ENCODE measurements at places on chromosomes 2 and 18.

- no peak for DNase-seq
These were observed 6.4 kb downstream of the PMAIP1 start for GRCh38 chr18:59906203-59906602.

DNA sequence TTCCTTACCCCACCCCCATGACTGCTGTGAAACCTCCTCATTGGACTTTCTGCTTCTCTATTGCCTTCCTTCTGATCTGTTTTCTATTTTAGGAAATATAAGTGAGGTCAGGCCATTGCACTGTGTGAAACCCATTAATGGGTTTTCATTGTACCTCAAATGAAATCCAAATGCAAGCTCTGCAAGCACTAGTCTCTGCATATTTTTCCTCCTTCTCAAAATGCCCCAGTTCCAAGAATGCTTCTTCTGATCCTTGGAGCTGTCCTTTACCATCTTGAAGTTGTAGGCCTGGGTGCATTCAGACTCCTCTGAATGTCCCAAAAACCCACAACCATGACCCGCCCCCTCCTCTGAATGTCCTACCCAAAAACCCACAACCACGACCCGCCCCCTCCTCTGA, 8.2 kb downstream of the IL1A start:
- no peak for DNase-seq

DNA sequence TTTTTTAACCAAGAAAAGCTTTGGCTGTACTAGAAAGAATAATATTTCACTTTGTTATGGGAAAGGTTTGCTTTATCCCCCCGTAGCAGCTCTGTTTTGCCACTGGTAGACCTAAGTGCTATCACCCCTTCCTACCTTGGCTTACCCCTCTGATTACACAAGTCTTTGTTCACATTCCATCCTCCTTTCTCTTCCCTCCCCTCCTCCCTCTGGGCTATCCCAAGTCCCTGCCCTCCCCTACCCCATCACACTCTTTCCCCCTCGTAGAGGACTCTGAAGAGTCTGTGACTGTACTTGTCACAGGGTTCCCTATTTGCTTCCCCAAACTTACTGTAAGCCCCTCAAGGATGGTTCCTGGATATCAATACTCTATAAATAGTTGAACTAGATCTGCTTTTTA, 152.9 kb upstream of the NOSTRIN start:
- DNase-seq: no peak

DNA sequence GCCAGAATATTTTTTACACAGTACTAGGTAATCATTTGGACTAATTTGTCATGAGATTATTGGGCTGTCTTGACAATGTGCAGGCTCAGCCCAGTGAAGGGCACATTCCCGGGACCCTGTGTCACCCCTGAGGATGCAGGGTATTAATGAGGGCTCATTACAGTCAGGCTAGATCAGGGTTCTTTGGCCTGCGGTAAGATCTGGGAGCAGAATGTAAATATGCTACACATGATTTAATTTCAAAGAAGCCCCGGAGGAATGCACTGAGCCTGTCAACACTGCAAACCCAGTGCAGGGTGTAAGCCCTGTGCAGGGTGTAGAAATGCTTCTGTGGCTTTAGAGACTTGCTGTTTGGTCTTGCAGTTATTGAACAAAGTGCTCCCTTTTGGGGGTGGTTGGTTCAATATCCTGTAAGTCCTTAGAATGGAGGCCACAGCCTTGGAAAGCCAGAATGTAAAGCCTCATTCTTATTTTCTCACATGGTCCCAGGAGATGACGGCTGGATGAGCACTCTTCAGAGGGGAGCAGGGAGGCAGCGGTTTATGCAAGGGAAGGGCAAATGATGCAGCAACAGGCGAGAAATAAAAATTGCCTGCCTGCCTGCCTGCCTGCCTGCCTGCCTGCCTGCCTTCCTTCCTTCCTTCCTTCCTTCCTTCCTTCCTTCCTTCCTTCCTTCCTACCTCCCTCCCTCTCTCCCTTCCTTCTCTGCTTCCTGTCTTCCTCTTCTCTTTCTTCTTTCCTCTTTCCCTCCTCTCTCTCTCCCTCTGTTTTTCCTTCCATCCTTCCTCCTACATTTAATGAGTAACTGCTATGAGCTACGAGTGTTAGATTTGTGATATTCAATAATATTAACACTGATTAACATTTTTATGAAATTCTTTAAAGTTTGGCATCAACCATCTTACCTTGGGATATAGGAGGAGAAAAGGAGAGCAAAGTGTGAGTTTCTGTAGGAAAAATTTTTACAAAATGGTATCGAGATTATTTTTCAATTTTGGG, 148.8 kb downstream of the VAPA start:
- DNase-seq: no peak

DNA sequence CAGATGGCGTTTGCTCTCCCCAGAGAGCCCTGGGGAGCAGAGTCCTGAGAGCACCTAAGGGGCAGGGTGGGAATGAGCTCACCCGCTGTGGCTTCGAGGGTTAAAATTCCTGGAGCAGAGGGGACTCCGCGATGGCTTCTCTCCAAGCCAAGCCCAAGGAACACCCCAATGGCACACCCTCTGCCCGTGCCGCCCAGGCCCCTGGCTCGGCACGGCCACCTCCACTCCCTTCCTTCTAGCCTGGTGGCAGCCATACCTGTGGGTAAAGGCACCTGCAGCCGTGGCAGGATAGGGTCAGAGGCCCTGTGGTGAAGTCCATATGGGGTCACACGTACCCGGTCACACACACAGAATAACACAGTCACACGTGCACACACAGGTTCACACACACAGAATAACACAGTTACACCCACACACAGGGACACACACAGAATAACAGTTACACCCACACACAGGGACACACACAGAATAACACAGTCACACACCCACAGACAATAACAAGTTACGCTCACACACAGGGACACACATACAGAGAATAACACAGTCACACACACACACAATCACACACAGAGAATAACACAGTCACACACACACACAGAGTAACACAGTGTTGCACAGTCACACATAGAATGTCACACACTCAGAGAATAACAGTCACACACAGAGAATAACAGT, 50.5 kb downstream of the RAMP1 start:
- DNase-seq: no peak

GRCh38 chr2:160726046-160726445, 232.4 kb upstream of the RBMS1 start:
- no peak for DNase-seq

- DNase-seq: no peak
These were observed 4.9 kb downstream of the DAW1 start for GRCh38 chr2:227876300-227876801.

GRCh38 chr2:223731503-223731902, 105.9 kb downstream of the AP1S3 start:
- DNase-seq: no peak

DNA sequence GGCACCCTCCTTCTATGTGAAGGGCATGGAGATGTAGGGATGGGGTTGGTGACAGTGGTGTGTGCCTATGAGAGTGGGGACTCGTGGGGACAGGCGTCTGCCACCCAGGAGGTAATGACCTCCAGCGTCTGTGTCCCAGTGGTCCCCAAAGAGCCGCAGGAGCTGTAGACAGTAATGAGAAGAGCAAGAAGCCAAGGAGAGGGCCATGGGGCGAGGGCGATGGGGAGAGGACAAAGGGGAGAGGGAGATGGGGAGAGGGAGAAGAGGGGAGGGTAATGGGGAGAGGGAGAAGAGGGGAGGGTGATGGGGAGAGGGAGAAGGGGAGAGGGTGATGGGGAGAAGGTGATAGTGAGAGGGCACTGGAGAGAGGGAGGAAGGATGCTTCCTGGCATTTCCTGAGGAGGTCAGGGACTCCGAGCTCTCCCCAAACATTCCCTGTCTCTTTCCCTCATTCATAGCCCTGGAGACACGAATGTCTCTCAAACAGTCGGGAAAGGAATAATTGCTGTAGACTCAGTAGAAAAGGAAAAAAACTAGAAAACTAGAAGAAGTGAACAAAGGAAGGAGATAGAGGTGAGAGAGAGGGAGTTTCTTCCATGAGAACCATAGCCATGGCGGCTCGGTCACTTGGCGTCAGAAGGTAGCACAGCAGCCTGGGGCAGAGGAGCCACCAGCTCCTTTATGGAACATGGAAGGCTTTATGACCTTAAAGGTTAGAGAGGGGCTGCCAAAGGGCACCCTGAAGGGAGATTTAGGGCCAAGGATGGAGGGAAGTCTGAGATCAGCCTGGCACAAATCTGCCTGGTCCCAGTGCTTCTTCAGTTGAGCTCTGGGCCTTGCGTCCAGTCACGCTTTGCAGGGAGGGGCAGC, 39.5 kb downstream of the PSD4 start:
- no peak for DNase-seq

DNA sequence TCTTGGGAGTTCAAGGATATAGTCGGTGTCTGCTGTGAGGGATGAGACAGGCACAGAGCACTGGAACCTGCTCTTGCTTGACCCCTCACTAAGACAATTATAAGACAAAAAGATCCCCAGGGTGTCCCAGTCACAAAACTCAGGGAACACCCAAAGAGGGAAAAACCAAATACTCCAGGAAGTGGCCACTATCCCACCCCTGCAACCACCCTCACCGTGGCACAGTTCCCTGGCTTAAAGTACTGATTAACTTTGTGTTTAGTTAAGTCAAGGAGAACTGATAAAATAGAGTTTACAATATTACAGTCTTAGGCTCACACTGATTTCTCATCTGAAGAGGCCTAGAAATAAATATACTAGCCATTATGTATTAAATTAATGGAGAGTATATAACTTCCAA, 13.5 kb downstream of the IL36B start:
- no peak for DNase-seq

DNA sequence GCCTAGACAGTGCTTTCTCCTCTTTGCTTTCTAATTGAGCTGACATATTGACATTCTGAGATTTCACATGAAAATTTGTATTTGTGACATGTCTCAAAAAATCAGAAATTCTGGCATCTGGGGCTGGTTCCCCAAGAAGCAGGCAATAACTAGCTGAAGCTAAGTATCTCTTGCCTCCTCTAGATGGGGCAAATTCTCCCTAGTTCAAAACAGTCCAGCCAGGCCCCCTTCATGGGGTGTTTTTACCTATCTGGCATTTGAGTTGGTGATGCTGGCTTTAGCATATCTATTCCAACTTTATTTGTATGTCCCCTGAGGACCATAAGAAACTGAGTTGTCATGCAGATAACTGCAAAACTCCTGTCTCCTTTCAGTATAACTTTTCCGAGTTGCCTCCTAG, 39.9 kb downstream of the ARHGAP15 start:
- DNase-seq: no peak

DNA sequence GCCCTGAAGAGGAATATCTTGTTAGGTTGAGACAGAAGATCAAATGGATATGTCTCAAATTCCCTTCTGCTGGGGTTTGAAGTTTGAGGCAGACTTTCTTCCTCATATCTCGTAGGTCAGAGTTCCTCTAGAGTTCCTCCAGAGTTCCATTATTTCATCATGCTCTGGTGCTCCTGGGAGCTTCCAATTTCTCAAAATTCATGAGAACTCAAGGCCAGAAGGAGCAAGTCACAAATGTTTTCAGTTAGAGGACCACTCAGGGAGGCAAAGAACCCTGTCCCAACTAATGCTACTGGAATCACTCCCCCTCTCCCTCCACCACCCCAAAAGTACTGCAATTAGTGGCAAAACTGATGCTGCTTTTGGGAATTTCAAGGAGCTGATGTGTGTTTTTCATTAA, 115.7 kb upstream of the RBMS1 start:
- no peak for DNase-seq

DNA sequence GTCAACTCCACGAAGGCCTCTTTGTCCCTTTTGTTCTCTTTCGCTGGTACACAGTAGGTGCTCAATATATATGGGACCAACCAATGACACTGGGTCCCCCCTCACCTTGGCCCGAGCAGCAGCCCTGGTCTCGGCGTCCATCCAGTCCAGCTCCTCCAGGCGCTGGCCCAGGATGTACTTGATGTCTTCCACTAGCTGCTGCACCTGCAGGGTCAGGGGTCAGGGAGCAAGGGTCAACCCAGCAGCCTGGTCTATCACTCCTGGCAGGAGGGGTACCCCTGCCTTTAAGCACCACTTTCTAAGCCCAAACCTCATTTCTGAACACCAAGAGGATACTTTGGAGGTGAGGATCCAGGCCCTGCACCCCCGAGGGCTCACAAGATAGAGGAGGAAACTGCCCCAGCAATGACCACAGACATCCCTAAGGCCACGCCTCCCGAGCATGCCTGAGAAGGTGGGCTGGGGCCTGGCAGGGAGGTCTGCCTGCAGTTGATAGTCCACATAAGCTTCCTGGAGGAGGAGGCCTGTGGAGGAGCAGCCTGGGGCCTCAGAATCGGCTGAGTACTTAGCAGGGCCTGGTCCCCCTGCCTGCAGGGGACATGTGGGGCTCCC, 4.2 kb downstream of the ECEL1 start:
- DNase-seq: no peak

GRCh38 chr18:57846258-57846657, 43.1 kb upstream of the ATP8B1 start:
- no peak for DNase-seq

DNA sequence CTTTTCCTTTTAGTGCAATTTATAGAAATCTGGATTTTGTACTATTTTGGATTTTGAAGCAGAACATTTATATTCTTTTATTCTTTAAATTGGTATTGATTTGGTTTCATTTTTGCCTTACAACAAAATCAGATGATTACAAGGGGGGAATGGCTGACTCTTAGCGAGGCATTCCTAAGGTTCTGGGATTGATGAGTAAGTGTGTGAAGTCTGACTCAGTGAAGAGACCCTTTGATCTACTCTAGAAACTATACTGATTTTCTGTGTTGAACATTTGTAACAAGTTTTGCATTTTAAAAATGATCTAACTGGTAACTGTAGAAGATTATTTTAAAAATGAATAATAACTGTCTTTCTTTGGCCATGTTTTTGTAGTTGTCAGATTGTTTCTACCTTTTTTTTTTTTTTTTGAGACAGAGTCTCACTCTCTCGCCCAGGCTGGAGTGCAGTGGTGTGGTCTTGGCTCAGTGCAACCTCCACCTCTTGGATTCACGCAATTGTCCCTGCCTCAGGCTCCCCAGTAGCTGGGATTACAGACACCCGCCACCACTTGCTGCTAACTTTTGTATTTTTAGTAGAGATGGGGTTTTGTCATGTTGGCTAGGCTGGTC, 48.7 kb downstream of the TTC39C start:
- DNase-seq: no peak

GRCh38 chr2:161208527-161209139, 48.4 kb downstream of the TANK start:
- no peak for DNase-seq

- no peak for DNase-seq
These were observed 19.9 kb downstream of the SOCS6 start for GRCh38 chr18:70308555-70309294.

DNA sequence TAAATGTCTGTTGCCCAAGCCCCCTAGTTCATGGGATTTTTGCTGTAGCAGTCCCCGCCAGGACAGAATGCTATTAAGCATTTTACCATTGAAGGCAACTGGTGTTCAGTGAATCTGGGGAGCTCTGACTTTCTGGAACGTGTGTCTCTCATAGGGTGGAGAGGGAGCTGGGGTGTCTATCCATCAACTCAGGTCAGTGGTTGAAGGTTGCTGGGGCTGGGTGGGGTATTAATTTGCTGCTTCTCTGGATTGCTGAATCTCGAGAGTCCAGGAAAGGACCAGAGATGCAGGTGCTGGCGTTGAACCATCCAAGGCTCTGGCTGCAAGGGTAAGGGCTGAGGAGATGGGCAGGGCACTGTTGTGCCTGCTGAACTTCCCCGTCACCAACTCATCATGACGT, 66.8 kb upstream of the NCK2 start:
- no peak for DNase-seq
